ENCODE measurements at places on chromosomes 4 and X.

DNA sequence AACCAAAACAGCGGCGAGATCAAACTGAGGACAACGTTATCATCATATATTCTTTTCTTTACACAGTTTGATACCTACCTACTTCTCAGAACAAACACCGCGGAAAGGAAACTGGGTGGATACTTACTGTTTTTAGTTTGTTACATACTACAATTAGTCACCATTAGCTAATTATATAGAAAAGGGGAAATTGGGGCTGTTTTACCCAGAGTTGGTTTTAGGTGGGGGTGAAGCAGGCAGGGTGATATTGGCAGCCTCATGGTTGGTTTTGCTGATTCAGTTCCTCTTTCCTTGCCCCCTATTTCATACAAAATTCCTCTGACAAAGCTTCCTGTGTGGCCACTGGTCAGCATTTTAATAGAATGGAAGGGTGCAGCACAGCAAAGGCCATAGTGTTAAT lies 77.8 kb downstream of the SORBS2 start:
- no peak for DNase-seq

DNA sequence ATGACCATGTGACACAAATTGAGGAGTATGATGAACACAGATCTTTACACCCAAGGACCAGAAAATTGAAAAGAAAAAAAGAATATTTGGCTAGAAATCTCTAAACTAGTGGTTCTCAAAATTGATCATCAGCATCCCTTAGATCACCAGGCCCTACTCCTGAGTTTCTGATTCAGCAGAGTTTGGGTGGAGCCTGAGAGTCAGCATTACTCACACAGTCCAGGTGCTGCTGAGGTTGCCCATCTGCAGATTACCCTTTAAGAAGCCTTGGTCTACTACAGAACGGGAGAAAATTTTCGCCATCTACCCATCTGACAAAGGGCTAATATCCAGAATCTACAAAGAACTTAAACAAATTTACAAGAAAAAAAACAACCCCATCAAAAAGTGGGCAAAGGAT lies 182.8 kb downstream of the MOSPD2 start:
- DNase-seq: no peak

DNA sequence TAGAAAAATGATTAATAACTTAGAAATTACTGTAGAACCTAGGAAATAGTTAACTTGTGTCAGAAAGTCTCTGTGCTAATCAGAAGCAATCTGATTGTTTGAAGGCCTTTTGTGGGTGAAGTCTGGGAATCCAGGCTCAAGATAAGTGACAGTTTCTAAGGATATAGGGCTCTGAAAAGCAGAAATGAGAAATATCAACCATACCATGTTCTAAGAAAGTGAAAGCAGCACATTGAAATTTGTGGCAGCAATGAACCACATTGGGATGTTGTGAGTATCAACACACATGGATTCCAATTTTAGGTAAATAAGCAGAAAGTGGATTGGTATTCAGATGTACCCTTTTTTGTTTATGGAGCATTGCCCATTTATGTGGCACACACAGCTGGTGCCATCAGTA lies 464.6 kb downstream of the IL15 start:
- no peak for DNase-seq

- no peak for DNase-seq
These were observed 18.6 kb upstream of the ZIC3 start for GRCh38 chrX:137547291-137547690.

DNA sequence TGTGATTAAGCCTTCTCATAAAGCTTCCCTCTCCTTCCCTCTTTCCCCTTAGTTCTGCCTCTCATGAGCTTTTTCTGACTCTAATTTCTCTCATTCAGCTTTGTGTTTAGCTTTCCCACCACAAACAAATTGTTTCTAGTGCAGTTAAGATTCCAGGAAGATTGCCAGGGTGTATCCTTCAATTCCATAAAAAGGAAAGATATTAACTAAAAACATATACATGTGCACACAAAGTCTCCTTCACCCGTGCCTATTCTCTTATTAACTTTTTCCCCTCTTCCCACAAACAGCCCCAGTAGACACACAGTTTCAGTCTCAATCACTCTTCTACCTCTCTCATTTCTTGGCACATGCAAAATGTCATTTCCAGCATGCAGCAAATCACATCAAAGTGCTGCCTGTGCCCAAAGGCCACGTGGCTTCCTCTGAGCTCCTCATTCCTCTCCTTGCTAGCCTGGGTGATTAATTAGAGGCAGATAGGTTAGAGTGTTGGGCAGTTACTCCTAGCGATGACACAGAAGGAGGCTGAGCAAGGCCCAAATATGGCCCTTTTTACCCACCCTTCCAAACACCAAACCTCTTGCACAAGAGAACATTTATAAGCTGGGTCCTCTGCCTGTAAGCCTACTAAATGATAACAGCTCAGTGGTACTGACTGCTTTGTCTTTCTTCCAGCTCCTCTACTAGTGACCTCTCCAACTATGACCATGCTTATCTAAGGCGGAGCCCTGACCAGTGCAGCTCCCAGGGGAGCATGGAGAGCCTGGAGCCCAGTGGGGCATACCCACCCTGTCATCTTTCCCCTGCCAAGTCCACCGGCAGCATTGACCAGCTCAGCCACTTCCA lies 159.6 kb downstream of the SOWAHB start:
- no peak for DNase-seq

Measured in SJCRH30 (cell line).